ENCODE measurements at places on chromosomes 6 and 20. TPM values are rescaled to one million over a fixed set of nuclear protein-coding genes. Genes with fewer than 3 reads are reported as not detected.

DNA sequence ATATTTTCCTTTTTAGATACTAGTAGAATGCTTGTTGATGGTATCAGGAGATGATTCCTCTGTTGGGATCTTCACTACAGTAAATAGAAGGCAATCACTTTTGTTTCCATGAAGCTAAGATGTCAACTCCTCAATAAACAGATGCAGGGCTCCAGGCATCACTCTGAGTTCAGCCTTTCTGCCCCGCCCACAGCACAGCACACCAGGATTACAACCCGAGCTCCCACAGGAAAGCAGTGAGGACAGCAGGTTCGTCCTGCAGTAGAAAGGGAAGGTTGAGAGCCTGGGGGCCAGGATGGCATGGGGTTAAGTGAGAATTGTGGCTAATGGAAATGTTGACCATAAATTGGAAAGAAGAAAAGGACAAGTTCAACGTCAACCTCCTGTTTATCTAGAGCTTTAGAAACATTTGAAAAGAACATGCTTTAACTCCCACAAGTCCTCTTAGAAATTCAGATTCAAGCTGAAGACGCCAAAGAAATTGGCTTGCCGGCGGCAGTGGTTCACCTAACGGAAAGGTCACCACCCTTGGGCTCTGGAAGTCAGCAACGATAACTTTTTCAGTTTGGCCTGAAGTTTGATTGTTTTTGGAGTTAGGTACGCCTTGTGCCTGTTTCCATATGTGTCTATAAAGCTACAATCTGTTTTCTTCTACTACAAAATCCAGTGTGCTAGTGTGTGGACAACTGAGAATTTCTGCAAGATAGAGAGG is 144.4 kb upstream of the PDE10A start:
- no peak for DNase-seq

DNA sequence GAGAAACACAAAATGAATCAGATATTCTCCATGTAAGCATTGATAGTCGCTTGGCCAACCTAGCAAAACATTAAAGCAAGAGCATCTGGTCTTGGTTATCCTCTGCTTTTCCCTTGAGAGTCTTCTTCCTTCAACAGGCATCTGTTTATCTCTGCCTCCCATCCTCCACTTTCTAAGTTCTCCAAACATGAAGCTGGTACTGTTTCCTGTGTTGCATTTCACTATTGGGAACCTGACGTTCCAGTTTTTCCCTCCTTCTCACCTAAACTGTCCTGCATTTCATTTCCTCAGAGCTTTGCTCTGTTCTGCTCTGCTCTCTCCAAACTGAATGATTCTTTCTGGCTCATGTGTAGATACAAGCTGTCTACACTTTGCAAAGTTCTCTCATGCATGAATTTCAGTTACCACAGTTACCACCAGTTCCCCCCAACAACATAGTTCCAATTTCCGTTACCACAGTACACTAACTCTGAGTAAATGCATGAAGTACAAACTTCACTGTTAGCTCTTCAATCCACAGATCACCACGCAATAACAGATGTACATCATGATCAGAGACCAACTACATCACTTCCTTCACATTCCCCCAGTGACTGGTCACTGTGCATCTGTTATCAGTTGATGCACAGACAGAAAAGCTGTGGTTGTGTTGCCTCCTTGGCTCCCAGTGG is 86.7 kb upstream of the F13A1 start:
- no peak for DNase-seq

- peak; percentile 47 for DNase-seq
Measured at GRCh38 chr6:19024737-19025136, 637.6 kb downstream of the RNF144B start.

MRPS10 gene
- 71.6 TPM for total RNA-seq

ANGPT4 gene
- total RNA-seq, result not detected

All from bronchial epithelial cell (primary cell).